ENCODE measurements at places on chromosomes 5 and 9. TPM values are rescaled to one million over a fixed set of nuclear protein-coding genes. Genes with fewer than 3 reads are reported as not detected.

DDX4 gene
- total RNA-seq: not detected

NKD2 gene
- 0.53 TPM for total RNA-seq

CDKN2B-AS1 gene
- total RNA-seq: 2.0 TPM

WDR38 gene
- not detected for total RNA-seq

PTPRD gene
- 3.7 TPM for total RNA-seq

DNA sequence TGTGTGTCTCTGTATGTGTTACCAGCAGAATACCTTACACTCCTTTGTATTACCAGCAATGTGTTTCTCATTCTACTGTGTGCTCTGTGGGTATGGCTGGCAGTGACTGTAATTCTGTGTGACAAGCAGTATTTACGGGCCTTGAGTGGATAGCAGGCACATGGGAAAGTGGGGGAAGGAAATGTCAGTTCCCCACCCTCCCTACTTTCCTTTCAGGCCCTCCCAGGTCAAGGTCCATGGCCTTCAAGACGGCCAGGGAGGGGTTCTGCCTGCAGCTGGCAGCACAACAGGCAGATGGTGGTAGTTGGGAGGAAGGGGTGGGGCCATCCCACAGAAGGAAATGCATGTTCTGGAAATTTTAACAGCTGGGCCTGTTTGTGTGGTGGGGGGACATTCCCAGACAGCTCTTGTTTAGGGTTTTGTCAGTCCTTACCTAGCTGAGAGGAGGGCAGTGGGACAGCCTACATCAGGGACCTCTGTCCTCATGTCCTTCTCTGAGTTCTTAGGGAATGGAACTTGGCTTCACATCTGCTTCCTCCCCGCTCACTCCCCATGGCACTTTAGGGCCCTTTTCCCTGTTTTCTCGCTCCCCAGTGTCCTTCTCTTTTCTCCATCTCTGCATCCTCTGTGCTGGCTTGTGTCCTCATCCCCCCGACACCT, 14.6 kb upstream of the TNIP1 start:
- H3K4me3 ChIP-seq: peak overlapping the region; percentile 90
- no peak for DNase-seq
- H3K27me3 ChIP-seq: no peaks in the 10 kb centered on the region
- H3K36me3 ChIP-seq: peaks cover 3% of the 10 kb centered on the region

- H3K4me3 ChIP-seq: no peak overlapping the region
- H3K27me3 ChIP-seq: peaks cover 33% of the 10 kb centered on the region
- no peak overlapping the region for H3K27ac ChIP-seq
- H3K36me3 ChIP-seq: no peaks in the 10 kb centered on the region
- H3K4me1 ChIP-seq: no peaks in the 10 kb centered on the region
- no peak for DNase-seq
Observed at GRCh38 chr5:111461255-111461671, 51.1 kb downstream of the STARD4 start.

DNA sequence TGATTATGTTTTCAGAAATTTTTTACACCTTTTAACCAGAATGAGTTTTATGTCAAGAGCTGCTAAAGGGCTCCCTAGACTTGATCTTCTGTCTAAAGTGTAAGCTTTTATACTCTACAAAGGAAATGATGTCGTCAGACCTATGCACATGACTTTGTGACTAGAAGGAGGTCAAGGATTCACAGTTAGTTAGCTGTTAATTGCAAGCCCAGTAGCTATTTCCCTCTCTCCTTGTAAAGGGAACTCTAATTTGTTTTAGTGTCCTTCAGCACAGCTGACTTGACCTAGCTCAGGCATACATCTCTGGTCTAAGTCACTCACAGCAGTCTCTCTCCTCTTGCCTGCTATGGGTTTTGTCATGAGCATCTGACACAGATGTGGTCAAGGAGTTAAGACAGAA, 173.5 kb upstream of the NREP start:
- H3K4me3 ChIP-seq: no peak overlapping the region
- H3K36me3 ChIP-seq: peaks cover 4% of the 10 kb centered on the region
- DNase-seq: no peak
- H3K27me3 ChIP-seq: peaks cover 8% of the 10 kb centered on the region
- H3K4me1 ChIP-seq: no peaks in the 10 kb centered on the region

GRCh38 chr5:151086192-151086869, 5.5 kb upstream of the TNIP1 start:
- peaks cover 48% of the 10 kb centered on the region for H3K4me1 ChIP-seq
- peak overlapping the region; percentile 63 for H3K27ac ChIP-seq
- H3K27me3 ChIP-seq: no peaks in the 10 kb centered on the region
- peak overlapping the region; percentile 90 for H3K4me3 ChIP-seq
- no peaks in the 10 kb centered on the region for H3K36me3 ChIP-seq

DNA sequence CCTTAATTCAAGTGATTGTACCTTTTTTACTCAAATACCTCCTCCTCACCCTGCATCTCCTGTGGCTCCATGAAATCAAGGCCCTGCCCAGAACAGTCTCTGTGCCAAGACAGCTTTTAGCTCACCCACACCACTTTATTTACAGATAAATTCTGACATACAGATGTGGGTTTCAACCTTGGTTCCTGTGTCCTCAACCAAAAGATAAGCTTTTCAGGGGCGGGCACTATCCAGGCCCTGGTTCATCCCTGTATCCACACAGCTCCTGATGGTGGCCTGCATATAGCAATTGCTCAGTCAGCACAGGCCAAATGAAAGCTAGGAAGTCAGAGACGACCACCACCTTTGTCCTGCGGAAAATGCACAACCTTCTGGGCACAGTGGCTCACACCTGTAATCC, 8.3 kb downstream of the SHB start:
- no peaks in the 10 kb centered on the region for H3K36me3 ChIP-seq
- peaks cover under 1% of the 10 kb centered on the region for H3K4me1 ChIP-seq
- no peak overlapping the region for H3K4me3 ChIP-seq
- peaks cover 5% of the 10 kb centered on the region for H3K27me3 ChIP-seq
- no peak overlapping the region for H3K27ac ChIP-seq
- DNase-seq: no peak

DNA sequence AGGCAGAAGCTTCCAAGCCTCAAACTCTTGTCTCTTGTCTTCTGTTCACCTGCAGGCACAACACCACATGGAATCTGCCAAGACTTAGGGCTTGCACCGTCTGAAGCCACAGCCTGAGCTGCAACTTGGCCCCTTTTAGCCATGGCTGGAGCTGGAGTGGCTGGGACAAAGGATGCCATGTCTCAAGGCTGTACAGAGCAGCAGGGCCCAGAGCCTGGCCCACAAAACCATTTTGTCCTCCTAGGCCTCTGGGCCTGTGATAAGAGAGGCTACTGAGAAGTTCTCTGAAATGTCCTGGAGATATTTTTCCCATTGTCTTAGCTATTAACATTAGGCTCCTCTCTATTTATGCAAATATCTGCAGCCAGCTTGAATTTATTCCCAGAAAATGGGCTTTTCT, 330.8 kb downstream of the DTWD2 start:
- DNase-seq: no peak
- no peaks in the 10 kb centered on the region for H3K27me3 ChIP-seq
- H3K36me3 ChIP-seq: peaks cover 6% of the 10 kb centered on the region
- no peak overlapping the region for H3K4me3 ChIP-seq
- H3K4me1 ChIP-seq: no peaks in the 10 kb centered on the region

DNA sequence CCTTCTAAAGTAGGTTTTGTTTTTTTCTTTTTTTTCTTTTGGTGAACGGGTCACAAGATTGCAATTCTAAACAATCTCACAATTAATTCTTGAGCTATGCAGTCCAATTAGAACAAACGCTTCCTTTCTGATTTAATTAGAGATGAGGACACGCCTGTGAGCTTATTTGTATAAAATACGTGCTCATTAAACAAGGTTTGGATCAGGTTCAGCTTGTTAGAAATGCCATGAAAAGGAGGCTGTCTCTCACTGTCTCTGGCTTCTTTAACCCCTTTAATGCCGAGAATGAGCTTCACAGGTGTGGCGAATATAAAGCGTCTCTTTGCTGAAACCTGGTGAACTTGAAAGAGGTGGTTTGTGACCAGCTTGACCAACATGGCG, 191.8 kb downstream of the GAS1 start:
- no peak overlapping the region for H3K27ac ChIP-seq
- H3K4me3 ChIP-seq: no peak overlapping the region
- no peak for DNase-seq
- no peaks in the 10 kb centered on the region for H3K36me3 ChIP-seq

- no peaks in the 10 kb centered on the region for H3K4me1 ChIP-seq
- no peak overlapping the region for H3K27ac ChIP-seq
- H3K4me3 ChIP-seq: no peak overlapping the region
- no peak for DNase-seq
- H3K36me3 ChIP-seq: no peaks in the 10 kb centered on the region
Observed at GRCh38 chr9:23496489-23497136, 329.4 kb downstream of the ELAVL2 start.

- no peak overlapping the region for H3K27ac ChIP-seq
- DNase-seq: no peak
- H3K36me3 ChIP-seq: no peaks in the 10 kb centered on the region
- H3K4me3 ChIP-seq: no peak overlapping the region
- peaks cover 16% of the 10 kb centered on the region for H3K27me3 ChIP-seq
Observed at GRCh38 chr9:114146735-114147134, 8.6 kb upstream of the COL27A1 start.

GRCh38 chr5:20241351-20241750, 253.4 kb upstream of the CDH18 start:
- no peaks in the 10 kb centered on the region for H3K27me3 ChIP-seq
- H3K4me3 ChIP-seq: no peak overlapping the region
- no peaks in the 10 kb centered on the region for H3K4me1 ChIP-seq
- no peaks in the 10 kb centered on the region for H3K36me3 ChIP-seq
- H3K27ac ChIP-seq: no peak overlapping the region

DNA sequence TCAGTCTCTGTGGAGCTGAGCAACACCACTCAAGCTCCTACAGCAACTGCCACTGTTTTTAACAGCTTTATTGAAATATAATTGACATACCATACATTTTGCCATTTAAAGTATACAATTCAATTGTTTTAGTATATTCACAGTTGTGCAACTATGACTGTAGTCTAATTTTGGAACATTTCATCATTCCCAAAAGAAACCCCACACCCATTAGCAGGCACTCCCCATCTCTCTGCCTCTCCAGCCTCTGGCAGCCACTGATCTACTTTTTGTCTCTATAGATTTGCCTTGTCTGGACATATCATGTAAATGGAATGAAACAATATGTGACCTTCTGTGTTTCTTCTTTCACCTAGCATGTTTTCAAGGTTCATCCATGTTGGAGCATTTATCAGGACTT, 43.5 kb downstream of the RUSC2 start:
- no peak for DNase-seq
- H3K36me3 ChIP-seq: no peaks in the 10 kb centered on the region
- no peak overlapping the region for H3K27ac ChIP-seq
- H3K27me3 ChIP-seq: peaks cover 16% of the 10 kb centered on the region

DNA sequence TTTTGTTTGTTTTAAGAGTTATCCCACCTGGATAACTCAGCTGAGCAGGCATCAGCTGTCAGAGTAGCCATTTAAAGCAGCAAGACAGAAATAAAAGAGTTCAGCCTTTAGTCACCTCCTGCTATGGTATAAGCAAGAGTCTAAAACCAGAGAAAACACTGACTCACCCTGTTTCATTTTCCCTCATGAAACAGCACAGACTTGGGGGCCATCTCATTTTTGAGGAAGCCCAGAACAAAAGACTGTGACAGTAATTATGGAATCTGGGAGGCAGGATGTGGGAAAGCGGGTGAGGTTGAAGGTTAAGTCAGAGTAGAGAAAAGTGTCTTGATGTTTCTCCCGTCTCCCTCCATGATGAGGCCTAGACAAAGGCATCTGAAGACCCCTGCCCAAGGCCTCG, 90.2 kb upstream of the FAM174A start:
- H3K4me1 ChIP-seq: no peaks in the 10 kb centered on the region
- no peaks in the 10 kb centered on the region for H3K27me3 ChIP-seq
- H3K4me3 ChIP-seq: no peak overlapping the region
- H3K36me3 ChIP-seq: no peaks in the 10 kb centered on the region

DNA sequence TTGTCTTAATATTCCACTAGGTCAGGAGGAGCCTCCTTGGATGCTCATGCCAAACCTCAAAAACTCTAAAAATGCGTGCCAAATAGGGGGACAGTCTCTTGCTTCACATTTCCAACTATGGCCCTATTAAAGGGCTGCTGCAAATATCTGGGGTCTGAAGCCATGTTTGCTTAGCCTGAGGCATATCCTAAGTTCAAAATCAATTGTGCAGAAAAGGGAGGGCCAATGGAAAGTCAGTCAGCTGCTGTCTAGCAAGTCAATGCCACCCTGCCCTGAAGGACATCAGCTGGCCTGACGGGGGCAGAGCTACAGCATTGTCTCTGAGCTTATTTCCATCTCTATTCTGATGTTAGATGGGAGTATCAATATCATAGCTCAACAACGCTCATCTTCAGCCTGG, 93.6 kb downstream of the SH3TC2 start:
- no peaks in the 10 kb centered on the region for H3K36me3 ChIP-seq
- DNase-seq: no peak
- H3K4me3 ChIP-seq: no peak overlapping the region
- H3K27me3 ChIP-seq: no peaks in the 10 kb centered on the region
- no peaks in the 10 kb centered on the region for H3K4me1 ChIP-seq

- H3K27ac ChIP-seq: peak overlapping the region; percentile 84
- no peak overlapping the region for H3K4me3 ChIP-seq
- H3K4me1 ChIP-seq: peaks cover 29% of the 10 kb centered on the region
- DNase-seq: no peak
- peaks cover 3% of the 10 kb centered on the region for H3K27me3 ChIP-seq
Observed at GRCh38 chr5:96818125-96818788, 10.5 kb upstream of the ERAP1 start.

- no peak overlapping the region for H3K27ac ChIP-seq
- no peak overlapping the region for H3K4me3 ChIP-seq
- DNase-seq: no peak
- H3K27me3 ChIP-seq: no peaks in the 10 kb centered on the region
Observed at GRCh38 chr5:89034588-89034987, 151.6 kb upstream of the MEF2C start.

DNA sequence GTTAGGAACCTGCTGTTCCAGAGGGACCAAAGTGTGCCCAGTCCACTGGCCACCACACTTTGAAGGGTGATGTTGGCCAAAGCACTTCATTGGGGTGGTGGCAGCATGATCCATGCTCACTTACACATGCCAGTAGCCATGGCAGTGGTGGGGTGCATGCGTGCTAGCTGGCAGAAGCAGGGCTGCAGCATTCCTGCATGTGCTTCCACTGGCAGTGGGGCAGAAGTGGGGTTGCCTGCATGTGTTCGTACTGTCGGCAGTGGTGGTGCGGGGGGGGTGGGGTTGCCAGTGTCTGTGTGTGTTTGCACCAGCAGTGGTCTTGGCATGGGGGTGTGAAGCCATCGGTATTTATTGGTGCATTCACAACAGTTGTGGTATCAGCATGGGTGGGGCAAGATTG, 260.3 kb upstream of the ANKH start:
- H3K27me3 ChIP-seq: no peaks in the 10 kb centered on the region
- no peak overlapping the region for H3K4me3 ChIP-seq
- H3K36me3 ChIP-seq: no peaks in the 10 kb centered on the region
- H3K27ac ChIP-seq: no peak overlapping the region
- DNase-seq: no peak
- H3K4me1 ChIP-seq: no peaks in the 10 kb centered on the region

- no peak for DNase-seq
- no peaks in the 10 kb centered on the region for H3K36me3 ChIP-seq
- no peak overlapping the region for H3K4me3 ChIP-seq
- no peak overlapping the region for H3K27ac ChIP-seq
Observed at GRCh38 chr5:154356020-154356655, 89.7 kb upstream of the SAP30L start.
